ENCODE measurements at places on chromosomes 6 and 20.
A peak's percentile ranks its signal among the peaks of the same experiment; 100 is the strongest.

DNA sequence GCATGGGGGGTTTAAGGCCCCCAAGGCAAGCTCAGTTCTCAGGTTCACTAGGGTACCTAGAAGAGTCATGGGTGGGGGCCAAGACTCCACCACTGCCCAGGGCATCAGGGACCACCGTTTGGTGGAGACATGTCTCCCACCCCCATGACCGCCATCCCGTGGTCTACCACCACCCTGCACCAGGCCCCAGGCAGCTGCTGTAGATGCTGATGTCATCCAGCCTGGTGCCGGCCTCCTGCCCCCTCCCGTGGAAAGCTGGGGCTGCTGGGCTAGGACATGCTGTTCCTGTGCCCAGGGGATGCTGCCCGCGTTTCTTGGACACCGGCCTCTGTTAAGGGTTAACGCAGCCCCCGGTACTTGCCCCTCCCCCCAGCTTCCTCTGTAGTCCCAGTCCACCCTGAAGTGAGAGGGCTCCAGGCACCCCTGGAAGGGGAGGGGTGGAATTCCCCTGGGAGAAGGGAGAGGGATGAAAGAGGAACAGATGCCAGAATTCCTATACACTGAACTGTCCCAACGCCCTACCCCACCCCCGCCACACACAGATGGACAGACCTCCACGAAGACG lies 587 bp downstream of the IP6K3 start:
- DNase-seq, result no peak

DNA sequence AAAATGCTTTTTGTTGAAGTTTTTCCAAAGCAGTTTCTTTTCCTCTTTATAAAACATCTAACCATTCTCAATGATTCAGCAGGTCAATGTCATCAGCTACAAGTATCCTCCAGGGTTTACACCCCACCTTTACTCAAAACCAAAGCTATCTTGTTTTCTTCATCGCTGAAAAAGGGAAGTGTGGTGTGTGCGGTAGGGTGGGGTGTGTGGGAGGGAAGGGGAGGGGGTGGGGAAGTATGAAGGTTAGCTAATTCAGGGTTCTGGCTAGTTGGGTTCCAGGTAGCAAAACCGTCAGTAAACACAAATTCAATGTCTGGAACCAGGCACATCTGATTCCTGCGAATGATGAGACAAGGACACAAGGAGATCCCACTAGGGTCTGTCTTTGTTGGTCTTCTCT lies 189.6 kb downstream of the GJA10 start:
- DNase-seq, result peak; percentile 46

GRCh38 chr6:27544612-27545260 lies 71.8 kb upstream of the ZNF184 start:
- DNase-seq, result no peak

DNA sequence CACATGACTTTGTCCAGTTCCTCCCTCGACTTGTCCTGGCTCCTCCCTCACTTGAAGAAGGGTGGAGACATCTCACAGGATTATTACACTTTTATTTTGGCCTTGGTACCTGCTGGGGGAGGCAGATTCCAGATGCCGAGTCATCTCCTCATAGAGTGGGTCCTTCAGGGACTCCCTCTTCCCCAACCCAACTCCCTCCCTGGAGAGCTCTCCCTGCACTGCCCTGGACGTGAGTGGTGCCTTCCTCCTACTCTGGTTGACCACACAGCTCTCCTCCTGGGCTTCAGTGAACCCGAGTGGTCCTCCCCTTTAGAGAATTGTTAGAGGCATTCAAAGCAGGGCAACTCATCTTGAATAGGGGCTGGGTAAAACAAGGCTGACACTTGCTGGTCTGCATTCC lies 40.9 kb upstream of the MC3R start:
- DNase-seq, result no peak

DNA sequence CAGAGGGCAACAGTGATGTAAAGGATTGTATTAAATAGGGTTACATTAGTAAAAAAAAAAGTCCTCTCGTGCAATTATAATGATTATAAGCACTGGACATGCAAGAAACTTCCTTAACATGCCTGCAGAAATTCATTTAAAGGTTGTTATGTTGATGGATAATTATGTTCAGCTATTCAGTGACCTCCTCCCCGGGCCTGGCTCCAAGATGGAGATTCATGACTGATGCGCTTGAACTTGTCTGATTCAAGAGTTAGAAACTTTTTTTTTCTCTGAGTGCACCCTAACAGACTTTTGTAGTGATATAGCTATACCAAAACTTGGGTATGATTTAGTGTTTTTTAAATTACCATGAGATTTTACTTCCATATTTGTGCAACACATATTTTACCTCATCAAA lies 1170.0 kb upstream of the CITED2 start:
- DNase-seq, result no peak

DNA sequence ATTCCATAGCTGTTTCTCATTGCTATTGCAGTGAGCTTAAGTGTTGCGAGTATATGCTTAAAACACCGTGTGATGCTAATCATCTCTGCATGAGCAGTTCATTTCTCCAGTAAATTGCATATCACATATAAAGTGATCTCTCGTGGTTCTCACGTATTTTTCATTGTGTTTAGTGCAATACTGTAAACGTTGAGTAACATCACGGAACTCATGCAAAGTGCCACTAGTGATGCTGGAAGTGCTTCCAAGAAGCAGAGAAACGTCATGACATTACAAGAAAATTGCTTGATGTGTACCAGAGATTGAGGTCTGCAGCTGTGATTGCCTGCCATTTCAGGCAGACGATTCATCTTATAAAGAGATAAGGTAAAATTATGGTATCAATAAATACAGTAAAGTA lies 830.4 kb downstream of the GRIK2 start:
- DNase-seq, result no peak

- DNase-seq, result no peak
Measured at GRCh38 chr6:10411131-10411970, 3.5 kb downstream of the TFAP2A start.

DNA sequence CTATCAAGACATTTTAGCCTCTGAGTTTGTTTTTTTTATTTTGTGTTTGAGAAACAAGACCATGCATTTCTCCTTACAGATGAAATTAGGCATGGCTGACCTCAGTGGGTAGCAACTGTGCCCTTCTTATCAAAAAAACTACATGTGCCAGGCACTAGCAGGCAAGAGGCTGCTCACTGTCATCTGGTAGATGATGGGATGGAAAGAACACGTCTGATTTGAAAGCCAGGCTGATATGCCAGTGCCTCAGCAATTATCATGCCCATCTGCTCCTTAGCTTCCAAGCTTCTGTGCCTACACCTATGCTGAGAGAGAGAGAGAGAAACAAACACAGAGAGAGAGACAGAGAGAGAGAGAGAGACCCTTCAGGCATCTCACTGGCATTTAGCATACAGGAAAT lies 149.9 kb downstream of the C6orf118 start:
- no peak for DNase-seq

DNA sequence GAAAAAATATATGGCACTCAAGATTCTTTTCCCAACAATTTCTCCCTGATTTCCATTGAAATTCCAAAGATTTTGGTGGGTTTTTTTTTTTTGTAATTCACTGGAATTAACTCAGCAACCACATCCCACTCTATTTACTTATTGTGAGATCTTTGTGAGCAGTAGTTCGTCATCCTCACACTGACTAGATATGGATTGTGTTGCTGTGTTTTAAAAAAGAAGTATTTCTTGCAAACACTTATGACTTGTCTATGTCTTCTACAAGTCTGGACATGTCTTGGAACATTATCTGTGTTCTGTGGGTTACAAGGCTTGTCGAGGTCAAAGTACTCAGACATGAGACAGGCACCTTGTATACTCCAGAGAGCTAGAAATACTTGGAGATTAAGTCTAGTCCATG lies 7.3 kb upstream of the TENT5A start:
- no peak for DNase-seq

DNA sequence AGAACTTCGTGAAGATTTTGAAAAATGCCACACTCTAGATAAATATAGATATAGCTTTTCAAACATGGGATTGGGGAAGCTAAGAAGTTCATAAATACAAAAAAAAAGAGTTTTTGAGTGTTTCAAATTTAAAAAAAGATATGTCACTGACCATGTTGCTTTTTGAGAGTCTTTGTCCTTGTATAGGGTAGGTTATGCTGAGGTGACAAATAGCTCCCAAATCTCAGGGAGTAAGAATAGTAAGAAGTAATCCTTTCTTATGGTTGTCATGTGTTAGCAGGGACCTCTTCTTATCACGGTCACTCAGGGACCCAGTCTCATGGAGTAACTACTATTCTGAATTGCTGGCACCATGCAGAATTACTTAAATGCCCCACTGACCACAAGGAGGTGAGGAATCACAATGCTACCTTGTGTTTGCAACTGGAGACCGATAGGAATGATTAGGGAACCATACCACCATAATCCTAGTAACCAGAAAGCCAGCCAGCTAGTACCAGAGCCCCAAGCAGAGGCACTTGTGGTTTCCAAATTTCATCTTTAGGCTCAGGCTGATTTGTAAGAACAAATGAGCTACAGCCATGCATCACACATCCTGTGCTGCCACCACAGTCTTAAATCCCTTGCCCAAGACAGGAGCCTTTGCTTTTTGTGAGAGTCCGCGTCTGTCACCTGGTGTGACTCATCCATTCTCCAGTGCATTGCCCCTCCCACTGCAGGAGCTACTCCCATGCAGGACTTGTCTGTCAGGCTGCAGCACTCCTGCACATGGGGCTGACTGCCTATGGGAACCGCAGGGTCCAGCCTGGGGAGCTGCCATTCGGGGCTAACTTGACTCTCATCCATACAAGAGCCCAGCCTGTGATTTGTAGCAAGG lies 42.4 kb upstream of the ADGRF4 start:
- DNase-seq, result peak; percentile 13

GRCh38 chr20:53826597-53827291 lies 233.1 kb upstream of the ZNF217 start:
- no peak for DNase-seq

DNA sequence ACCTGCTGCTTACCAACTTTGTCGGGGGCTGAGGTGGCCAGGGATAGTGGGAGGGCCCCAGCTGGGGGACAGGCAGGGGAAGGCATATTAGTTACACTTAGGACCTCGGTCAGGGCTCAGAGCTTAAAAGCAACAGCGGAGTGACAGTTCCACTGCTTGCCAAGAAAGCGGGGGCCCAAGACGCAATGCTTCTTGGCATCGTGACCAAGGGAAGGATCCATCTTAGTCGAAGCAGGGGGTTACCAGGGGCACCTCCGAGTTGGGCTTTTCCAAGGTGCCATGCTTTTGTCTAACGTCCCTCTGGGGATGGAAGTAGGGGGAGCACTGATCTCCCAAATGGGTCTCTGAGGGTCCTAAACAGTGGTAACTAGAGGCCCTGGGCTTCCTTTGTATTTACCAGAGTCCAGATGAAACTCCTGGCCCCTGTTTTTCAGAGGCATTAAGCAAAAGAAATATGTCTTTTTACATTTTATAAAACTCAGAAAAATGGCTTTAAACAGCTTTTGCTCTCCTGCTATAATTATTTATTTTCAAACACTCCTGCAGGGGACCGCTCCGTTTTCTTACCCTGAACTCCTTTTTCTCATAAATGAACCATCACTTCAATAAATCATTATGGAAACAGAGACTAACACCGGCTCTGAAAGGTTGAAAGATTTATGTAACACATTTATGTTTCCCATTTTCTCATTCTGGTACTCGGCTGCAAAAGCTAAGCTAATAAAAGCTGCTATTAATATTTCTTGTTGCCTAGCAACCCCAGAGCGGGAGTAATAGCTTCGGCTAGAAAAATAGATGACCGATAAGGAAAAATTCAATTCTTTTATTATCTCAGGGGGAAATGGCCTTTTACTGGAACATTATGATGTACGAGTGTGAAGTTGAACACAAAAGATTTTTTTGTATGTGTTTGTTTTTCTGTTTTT lies 100.4 kb downstream of the TOX2 start:
- no peak for DNase-seq

DNA sequence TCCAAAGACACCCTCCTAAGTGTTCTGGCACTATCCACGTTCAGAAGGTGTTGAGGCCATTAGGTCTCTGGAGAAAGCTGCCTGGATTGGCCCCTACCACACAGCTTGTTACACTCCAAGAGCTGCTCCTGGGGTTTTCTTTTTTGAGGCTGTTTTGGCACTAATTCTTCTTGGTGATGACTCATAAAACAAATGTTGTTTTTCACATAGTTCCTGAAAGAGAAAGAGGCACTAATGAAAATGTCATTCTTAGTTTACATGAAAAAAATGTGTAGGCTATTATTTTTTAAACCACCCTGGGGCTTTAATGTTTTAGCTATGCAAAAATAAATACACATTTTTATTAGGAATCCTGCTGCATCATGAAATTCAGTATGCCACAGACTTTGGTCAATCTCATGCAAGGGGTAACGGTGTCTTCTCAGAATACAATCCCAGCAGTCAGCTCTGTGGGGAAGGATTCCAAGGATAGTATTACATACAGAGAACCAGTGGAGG lies 38.1 kb downstream of the TBPL1 start:
- DNase-seq, result no peak

GRCh38 chr6:34745277-34746103 lies 11.8 kb upstream of the SNRPC start:
- DNase-seq, result no peak

DNA sequence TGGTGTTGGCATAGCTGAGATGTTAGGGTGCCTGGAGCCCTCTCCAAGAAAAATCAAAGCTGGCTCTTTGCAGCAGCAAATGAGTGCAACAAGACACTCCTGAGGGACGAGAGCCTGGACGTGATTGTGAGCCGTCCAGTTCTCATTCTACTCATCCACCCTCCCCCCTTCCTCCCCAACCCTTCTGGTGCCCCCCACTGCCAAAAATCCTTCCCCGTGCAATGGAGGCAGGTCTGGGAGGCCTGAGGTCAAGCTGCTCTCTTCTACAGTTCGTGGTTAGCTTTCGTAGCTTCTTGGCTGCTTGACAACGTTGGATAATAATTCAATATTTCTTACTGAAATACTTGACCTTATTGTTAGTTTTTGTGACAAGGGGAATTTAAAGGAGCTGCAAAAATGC lies 185.3 kb upstream of the SUPT3H start:
- no peak for DNase-seq

- no peak for DNase-seq
Measured at GRCh38 chr20:58715801-58716475, 23.3 kb downstream of the NPEPL1 start.
